ENCODE measurements at places on chromosomes 16 and 17.

DNA sequence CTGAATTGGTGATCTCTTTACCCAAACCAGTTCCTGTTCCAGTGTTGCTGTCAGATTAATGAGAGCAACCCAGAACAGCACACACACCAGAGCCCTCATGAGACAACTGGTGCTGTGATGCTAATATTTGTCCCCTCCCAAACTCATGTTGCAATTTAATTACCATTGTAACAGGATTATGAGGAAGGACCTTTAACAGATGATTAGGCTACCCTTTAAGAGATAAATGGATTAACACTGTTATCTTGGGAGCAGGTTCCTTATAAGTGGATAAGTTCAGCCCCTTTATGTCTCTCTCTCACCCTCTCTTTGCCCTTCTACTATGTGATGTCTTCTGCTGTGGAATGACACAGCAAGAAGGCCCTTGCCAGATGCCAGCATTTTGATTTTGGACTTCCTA, 1.1 kb upstream of the CCDC182 start:
- no peak for DNase-seq

GRCh38 chr16:82955741-82956348, 329.1 kb downstream of the CDH13 start:
- DNase-seq, result no peak

- no peak for DNase-seq
Observed at GRCh38 chr16:14958323-14958600, 16.6 kb upstream of the PDXDC1 start.

GRCh38 chr16:4270595-4270994, 2.2 kb downstream of the TFAP4 start:
- DNase-seq, result no peak

DNA sequence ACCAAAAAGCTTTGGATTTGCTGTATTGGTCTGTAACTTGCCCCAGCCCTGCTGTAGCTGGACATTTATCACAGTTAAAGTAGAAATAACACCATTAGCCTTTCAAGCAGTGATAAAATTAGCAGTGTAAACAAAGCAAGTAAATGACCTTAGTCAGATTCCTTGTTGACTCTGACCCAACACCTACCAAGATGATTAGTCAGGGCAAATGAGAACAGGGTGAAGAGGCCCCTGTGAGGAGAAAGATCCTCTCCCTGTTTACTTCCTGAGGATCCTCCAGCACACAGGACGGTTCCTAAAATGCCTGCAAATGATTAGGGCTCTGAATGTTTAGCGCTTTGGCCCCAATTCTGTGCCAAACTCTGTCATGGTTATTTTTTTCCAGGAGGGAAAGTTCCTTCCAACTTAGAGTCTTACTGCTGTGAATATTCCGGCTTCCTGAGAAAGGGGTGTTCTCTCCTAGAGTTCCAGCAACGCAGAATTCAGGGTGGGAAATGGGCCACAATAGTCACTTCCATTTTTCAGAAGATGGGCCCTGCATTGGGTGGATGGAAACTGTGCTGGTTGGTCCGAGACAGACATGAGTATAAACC, 259.0 kb upstream of the MYOCD start:
- DNase-seq, result no peak

DNA sequence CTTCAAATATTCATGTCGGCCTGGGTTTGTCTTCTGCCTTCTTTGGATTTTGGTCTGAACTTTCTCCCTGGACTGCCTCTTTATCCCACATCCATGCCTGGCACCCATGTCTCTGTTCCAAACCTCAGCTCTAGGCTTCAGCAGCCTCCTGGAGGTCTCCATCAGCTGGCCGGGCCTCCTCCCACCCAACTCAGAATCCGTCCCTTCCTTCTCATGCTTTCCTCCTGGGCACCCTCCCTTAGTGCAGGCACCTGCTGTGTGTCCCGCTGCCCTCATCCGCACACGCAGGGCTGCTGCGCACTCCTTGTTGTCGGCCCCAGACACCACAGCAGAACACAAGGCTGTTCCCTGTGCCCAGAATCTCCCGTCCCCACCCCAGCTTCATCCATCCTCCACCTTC, 14.0 kb downstream of the LDHD start:
- no peak for DNase-seq

All from CD4-positive, alpha-beta T cell treated with Interleukin-15 for 1 hour (primary cell).